RWPE1 (cell line): ENCODE measurements at places on chromosomes 7 and 10.
A peak's percentile ranks its signal among the peaks of the same experiment; 100 is the strongest.

DNA sequence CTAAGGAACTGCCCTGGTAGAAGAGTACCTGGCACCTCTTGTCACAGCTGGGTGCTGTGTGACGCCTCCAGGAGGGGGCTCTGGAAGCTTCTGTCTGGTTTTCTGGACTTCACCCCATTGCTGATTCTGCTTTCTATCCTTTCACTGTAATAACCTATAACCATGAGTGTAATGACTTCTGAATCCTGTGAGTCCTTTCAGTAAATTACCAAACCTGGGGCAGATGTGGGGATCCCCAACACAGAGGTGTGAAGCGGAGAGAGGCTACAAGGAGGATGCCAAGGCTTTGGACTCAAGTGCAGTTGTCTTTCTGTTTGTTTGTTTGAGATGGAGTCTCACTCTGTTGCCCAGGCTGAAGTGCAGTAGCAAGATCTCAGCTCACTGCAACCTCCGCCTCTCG is 143.7 kb downstream of the SFMBT2 start:
- no peak for DNase-seq

- no peak for DNase-seq
Observed at GRCh38 chr10:86360657-86361056, 5.9 kb downstream of the GRID1 start.

GRCh38 chr7:46237466-46237865 is 316.4 kb upstream of the IGFBP3 start:
- DNase-seq, result no peak

GRCh38 chr7:69448071-69448470 is 150.2 kb upstream of the AUTS2 start:
- DNase-seq, result no peak

GRCh38 chr7:64878684-64879083 is 24.4 kb upstream of the ZNF273 start:
- DNase-seq, result no peak

GRCh38 chr10:109726473-109726872 is 196.8 kb downstream of the XPNPEP1 start:
- no peak for DNase-seq

DNA sequence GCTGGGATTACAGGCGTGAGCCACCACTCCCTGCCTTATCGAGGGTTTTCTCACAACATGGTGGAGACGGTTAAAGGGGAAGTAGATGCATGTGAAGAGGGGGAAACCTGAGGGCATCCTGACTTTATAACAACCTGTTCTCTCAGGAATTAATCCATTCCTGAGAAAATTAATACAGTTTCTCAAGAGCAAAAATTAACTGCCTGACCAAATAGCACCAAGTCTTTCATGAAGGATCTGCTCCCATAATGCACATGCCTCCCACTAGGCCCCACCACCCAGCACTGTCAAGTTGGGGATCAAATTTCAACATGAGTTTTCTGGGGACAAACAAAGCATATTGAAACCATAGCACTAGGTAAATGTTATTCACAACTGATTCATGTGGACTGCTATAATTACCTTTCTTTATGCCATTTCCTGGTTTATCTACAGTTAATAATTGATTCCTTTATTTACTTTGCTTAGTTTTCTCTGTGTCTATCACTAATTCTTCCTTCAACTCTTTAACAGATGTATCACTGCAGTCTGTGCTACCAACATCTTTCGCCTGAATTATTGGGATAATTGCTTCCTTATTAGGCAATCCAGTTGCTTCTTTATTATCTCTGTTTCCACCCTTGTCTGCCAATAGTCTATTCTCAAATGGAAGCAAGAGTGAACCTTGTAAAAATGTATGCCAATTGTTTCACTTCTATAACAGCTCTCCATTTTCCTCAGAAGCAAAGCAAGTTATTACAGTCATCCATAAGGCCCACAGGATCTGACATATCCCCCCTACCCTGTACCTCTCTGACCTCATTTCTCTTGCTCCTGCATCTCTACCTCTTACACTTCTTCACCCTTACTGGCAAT is 12.9 kb upstream of the MICU1 start:
- no peak for DNase-seq

- no peak for DNase-seq
Observed at GRCh38 chr10:97131181-97131628, 54.6 kb downstream of the SLIT1 start.

DNA sequence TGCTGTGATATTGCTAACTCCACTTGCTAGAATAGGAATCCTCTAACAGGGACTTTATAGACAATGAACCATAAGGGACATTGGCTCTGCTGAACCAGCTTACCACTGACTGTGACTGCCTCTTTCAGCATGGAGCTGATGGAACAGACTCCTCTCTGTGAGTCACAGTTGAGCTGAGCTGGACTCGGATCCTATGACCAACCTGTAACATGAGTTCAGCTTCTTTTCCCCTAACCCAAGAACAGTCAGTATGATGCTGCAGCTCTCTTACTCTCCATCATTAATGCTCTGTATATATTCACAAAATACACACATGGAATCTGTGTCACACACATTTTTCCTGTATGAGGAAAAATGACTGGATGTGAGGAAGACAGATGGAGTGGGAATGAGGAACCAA is 177.9 kb upstream of the BET1 start:
- DNase-seq, result no peak

DNA sequence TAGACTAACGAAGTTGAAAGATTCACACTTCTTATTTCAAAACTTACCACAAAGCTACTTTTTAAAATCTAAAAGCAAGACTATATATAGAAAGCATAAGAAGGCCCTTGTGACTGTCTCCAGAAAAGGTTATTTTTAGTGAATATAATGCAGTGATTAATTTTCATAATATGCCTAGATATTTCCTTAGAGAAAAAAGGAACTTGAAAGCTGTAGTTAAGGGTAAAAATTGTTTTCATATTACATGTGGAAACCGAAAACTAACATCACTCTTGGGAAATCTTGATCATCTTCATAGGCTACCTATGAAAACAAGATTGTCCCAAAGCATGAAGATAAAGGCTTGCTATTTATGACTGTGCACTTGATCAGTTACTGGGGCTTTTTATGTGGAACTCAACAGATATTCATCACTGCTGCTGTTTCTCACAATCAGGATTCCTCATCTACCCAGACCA is 223.2 kb downstream of the SH2D4B start:
- no peak for DNase-seq

- peak; percentile 39 for DNase-seq
Observed at GRCh38 chr10:106711313-106711906, 453.1 kb downstream of the SORCS1 start.

GRCh38 chr7:106588422-106589197 is 72.3 kb downstream of the CCDC71L start:
- DNase-seq, result no peak

DNA sequence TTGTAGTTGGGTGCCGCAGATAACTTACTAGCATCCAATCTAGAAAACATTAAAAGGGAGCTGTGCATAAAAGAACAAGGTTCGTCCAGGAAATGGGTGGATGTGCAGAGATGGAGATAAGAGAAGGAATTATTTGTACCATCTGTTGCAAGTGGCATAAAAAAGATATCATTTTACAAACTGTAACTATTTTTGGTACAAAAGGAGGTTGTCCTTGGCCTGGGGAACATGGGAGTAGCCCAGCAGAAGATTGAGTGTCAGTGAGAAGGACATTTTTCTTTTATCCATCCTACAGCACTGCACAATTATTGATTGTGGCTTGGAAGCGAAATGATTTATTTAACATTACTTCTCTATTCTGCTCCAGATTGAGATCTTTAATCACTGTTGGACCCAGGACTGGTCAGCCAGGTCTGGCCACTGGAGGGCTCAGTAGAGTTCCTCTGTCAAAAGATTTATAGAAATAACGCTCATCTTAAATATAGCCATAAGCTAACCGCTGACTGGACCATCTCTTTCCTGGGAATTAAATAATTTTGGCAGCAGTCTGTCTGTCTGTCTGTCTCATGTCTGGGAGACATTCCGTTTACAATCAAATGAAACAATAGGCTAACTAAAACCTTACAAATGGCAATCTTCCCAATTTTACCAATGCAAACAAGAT is 254.1 kb downstream of the KIAA1217 start:
- no peak for DNase-seq

DNA sequence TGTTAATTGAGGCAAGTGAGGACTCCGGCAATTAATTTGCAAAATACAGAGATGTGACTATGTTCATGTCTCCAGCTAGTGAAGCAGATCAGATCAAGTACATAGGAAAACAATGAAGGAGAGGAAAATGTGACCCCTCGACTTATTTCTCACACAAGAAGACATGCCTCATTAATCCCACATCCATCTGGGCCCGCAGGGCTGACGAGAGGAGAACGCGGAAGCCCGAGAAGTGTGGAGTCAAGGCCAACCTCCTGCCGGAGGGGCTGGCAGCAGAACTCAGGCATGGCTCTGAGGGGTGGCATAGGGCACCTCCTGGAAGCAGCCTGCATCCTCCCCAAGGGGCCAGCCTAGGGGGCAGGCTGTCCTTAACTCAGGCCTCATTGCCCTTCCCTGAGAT is 54.4 kb downstream of the ZNF503 start:
- no peak for DNase-seq

DNA sequence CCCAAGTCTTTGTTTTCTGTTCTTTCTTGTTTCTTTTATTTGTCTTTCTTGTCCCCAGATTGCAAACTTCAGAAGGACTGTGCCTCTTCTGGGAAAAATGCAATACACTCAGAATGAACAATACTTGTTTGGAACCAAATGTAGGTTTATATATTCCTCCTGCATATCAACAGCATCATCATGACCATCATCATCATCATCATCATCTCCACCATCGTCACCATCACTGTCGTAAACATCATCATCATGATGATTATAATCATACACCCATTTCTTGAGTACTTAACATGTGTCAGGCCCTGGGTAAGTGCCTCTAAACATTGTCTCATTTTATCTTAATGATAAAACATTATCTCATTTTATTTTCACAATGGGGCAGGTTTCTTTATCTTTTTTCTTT is 476.8 kb downstream of the CCSER2 start:
- DNase-seq, result no peak

DNA sequence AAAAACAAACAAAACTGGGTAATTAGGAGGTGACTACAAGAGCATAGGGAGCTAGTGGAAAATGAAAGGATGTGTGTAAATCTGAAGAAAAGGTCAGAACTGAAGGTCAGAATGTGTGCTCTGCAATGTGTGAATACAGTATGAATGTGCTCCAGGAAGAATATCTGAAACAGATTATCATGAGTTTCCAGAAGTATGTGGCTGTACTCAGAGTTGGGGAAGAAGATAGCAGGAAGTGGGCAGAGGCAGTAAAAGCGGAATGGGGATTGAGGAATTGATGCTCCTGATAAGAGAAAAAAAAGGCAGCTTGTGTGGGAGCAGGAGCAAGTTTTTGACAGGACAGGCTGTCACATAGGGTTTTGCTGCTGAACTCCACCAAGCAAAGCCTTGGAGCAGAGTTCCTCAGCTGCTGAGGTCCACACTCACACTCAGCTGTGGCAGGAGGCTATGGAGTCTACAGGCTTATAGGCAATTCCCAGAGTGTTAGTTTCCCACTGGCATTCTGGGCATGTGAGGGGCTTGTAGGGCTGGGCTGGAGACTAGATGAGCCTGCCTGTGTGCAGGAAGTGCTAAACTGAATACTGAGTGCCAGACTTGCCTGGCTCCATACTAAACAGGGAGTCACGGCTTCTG is 22.9 kb downstream of the H2AZ2 start:
- DNase-seq, result no peak

GRCh38 chr10:42850931-42851330 is 68.3 kb downstream of the BMS1 start:
- DNase-seq, result peak; percentile 84

DNA sequence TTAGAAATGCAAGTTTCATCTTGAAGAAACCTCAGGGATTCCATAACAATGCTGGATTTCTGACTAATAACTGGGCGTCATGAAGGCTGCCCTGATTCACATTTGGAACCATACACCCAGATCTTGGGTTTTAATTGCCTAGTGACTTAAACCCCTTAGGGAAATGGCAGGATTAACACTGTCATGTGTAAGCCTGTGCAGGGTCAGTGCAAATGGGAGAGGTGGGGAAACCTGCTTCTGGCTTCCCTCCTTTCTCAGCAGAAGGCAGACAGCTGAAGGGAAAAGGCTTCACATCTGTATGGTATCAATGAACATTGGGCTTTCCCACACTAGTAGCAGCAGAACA is 364.2 kb downstream of the ANKRD30A start:
- DNase-seq, result no peak

DNA sequence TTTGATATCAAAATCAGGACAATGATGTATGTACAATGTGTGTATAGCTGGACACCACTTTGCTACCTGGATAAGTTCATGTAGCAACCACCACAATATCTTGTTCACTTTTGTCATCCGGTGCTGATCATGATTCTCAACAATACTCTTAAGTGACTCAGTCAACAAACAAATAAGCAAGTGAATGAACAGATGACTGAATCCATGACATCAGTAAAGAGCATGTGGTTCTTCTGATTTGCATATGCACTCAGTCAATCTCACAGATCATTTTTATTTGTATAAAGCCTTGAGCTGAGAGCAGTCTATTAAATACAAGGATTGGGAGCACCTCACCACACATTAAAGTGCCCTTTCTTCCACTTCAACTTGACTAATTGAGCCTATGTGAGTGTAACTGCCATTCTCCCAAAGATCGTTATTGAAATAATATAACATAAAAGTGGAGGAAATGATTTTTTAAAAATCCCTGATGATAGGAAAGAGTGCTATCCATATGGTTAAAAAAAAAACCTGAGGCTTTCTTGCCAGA is 69.5 kb downstream of the NPSR1 start:
- DNase-seq, result no peak

DNA sequence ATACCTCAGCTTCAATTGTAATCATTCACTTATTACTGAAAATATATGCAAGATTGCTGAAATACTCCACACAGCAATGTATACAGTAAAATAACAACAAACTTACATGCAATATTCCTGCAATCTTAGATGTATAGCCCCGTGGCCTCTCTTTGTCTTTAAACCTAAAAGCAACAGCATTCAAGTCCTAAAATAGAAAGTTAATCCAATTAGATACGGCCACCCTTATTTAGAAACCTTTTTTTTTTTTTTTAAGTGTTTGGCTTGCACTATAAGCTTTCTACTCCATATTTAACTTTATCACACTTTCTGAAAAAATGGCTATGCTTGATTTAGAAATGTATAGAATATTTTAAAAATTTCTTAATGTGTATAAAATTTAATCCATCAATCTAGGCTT is 67.6 kb downstream of the IDE start:
- no peak for DNase-seq

GRCh38 chr10:44968500-44969400 is 9.1 kb downstream of the RASSF4 start:
- DNase-seq, result no peak
